Stimulated activated CD8-positive, alpha-beta memory T cell treated with anti-CD3 and anti-CD28 coated beads, Interleukin-2, amount 100 ng/mL, for 1 hour (primary cell): ENCODE measurements at places on chromosomes 12 and 14.

DNA sequence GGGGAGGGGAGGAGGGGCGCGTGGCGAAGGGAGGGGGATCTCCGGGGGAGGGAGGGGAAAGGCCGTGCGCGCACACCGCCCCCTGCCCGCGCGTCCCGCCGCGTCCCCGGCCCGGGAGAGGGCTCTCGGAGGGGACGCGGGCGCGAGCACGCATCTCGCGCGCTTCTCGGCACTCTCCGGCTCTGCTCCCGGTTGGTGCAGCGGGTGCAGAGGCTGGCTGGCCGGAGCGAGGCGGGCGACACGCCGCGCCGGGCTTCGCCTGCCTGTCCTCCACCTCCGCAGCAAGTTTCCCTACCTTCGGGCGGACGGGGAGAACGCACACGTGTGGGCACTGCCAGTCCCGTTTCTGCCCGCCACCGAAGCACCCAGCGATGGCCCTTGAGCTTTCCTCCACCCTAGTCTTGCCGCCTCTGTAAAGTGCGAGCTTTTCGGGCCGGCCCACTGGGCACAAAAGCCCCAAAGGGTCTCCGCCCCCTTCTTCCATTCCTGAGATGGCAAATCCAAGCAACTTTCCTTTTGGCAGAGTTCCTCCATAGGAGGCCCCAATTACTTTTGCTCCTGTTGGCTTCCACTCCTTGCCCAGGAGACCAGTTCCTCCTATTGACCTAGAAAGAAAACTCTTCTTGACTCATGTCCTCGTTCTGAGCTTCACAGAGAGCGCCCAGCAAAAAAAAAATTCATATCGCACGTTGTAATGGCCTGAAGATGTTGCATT lies 363 bp upstream of the CSAD start:
- peak; percentile 61 for DNase-seq

- no peak for DNase-seq
These were observed 35.8 kb downstream of the AKAP6 start for GRCh38 chr14:32364941-32365340.

DNA sequence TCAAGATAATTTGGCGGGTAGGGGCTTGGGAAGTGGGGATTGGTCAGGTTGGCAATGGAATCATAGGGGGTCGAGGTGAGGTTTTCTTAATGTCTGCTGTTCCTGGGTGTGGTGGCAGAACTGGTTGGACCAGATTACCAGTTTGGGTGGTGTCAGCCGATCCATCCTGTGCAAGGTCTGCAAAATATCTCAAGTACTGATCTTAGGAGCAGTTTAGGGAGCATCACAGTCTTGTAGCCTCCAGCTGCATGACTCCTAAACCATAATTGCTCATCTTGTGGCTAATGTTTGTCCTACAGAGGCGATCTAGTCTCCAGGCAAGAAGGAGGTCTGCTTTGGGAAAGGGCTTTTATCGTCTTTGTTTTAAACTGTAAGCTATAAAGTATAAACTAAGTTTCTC lies 868.4 kb downstream of the DIO2 start:
- no peak for DNase-seq

DNA sequence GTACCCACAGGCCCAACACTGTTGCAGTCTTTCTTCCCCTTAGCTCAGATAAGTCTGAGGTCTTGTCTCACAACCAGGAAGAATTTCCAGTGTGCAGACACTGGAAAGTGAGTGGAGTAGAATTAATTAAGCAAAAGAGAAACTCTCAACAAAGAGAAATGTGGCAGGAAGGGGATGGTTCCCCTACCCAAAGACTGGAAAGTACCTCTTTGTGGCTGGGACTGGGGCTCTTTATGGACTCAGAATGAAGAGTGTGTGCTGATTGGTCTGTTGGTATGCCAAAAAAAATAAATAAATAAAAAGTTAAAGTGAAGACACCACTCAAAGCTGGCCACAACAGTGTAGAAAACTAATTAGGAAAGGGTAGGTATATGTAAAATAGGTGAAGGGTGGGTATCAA lies 26.4 kb downstream of the GLIPR1L1 start:
- DNase-seq = no peak

DNA sequence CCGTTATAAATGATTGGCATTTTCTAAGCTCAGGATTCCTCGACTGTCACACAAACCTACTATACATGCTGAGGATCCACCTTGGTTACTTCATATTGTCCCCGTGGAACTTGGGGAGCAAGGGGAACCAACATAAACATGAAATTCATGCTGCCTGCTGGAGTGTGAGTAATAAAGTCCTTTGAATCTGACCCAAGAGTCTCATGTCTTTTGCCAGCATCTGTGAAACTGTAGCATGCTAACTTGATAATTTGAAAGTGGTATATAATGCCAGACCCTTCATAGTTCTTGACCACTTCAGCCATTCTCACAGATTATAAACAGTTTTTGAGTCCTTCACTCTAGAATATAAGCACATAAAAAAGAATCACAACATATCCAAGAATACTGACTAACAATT lies 17.1 kb downstream of the SLC35F4 start:
- DNase-seq = no peak

DNA sequence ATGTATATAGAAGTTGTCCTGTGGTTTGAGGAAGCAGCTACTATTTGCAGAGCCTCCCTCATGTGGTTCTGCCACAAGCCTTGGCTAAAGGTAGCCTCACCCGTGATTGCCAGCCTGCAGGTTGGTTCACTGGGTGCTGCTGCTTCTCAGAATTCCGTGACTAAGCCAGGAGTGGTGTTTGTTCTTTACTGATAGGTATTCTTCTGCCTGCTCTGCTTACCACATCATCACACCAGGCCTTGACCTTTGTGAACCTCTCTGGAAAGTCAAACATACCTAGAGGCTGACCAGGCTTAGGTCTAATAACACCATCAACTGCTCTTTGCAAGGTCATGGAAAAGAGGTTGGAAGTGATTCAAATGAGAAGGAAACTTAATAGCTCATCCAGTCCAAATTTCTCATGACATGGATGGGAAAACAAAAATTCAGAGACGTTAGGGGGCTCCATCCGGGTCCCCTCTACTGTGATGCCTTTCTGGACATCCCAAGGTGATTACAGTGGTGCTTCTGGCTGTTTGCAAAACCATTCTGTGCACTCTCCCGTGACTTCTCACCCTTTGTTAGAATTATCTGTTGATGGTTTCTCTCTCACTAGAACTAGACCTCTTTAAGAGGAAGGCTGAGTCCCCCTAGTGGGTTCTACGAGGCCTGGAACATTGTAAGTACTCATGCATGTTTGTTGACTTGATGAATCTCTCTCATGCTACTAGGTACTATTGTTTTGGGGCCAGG lies 8.5 kb upstream of the SOCS2 start:
- DNase-seq = no peak

GRCh38 chr12:64840119-64840518 lies 15.7 kb downstream of the TBC1D30 start:
- no peak for DNase-seq
